ENCODE measurements at places on chromosomes 7 and 10.
A peak's percentile ranks its signal among the peaks of the same experiment; 100 is the strongest.

- DNase-seq = no peak
These were observed 223.8 kb downstream of the KIAA1217 start for GRCh38 chr10:24432478-24433416.

GRCh38 chr10:103828587-103829197 lies 26.7 kb downstream of the SH3PXD2A start:
- DNase-seq = no peak

DNA sequence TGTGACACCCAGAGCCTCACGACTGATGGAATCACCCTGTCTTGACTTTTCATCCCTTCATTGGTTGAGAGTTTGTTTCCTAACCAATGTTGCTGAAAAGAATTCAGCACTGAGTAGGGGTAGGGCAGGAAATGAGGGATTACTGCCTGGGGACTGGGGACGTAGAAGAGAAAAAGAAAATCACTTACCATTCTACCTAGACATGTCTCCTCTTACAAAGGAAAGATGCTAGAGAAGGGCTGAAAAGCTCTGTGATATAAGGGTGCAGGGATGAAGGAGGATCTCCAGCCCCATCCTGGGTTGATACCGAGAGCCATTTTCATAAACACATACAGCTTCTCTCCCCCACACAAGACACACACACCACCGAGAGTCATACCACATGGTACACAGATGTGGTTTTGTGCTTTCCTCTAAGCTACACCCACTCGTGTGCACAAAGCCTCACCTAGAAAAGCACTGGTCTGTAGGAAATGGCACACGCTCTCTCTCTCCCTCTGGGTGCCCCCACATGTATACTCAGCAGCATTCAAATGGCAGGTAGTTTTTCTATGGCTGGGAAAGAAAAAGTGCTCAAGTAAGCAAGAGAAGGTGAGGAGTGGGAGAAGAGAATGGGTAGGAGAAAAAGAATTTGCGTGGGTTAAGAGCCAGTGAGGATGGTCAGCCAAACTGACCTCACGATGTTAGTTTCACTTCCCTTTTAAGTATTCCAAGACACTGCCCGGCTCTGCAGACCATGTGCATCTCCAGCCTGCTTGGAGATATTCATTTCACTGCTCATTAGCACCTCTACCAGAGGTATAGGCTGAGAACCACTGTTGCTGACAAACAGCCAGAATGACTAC lies 85.8 kb downstream of the CALD1 start:
- no peak for DNase-seq

DNA sequence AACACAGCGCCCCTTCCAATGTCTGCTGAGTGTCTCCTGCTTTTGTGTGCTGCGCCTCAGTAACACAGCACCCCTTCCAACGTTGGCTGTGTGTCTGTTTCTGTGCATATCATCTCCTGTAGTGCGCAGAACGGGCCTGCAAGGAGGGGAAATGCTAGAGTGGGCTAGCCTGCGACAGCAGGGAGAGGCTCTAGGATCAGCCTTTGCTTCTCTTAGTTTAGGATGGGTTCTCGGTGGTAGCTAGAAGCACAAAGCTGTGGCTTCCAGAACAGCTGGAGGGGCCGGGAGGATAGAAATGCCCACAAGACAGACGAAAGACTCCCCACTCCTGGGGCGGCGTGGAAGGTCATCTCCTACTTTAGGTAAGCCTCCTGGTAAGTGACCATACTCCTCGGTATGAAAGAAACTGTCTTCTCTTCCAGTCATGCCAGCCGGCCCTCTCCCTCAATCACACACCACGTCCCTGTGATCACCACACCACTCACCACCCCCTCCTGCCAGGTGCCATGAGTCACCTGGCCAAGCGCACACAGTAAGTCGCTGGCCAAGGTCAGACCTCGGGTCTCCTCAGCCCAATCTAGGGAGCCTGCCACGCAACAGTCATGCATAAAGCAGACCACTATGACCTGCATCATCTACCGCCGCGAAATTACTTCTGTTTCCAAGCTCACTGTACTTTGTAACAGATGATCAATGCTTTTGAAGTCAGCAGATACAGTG lies 4.8 kb downstream of the PITRM1 start:
- DNase-seq = no peak

- DNase-seq = no peak
These were observed 20.1 kb downstream of the P4HA1 start for GRCh38 chr10:73076360-73077183.

DNA sequence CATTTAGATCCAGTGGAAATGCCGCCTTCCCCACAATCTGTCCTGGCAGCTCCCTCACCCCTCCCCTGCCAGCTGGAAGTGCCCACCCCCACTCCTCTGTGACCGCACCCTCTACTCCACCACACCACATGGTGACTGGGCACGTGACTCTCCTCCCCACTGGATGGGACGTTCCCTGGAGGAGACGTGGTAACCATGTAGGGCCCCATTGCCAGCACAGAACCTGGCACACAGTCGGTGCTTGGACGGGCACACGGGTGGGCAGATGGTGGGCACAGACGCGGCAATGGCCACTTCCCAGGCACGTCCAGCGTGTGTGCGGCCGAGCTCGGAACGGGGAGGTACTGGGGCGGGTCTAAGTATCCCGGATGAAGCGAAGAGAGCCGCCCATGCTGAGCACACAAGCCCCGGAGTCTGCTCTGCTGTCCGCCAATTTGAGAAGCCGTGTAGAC lies 245.6 kb downstream of the MAD1L1 start:
- no peak for DNase-seq

GRCh38 chr10:103157246-103157645 lies 35.8 kb downstream of the NT5C2 start:
- DNase-seq = no peak

DNA sequence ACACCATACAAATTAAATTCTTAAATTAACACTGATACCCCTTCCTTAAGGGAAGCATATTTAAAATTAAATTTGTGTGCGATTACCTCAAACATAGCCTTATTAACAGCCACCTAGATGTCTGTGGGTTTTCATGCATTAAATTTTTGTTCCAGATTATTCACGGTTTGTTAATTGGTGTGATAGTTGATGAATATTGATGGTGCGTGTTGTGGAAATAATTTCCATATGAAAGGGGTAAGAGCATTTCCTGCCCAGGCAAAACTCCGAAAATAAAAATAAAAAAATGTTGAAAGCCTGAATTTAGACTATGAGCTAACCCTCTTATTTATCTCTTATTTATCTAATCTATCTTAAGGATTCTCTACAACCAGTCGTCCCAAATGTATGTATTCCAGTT lies 679.3 kb upstream of the CELF2 start:
- DNase-seq = no peak

GRCh38 chr10:117226813-117227451 lies 14.0 kb upstream of the SLC18A2 start:
- DNase-seq = peak; percentile 68

- DNase-seq = no peak
These were observed 994.1 kb downstream of the TYW1 start for GRCh38 chr7:67990716-67991115.

GRCh38 chr7:42014625-42015618 lies 222.1 kb downstream of the GLI3 start:
- DNase-seq = peak; percentile 87

GRCh38 chr10:29861811-29862505 lies 197.4 kb downstream of the JCAD start:
- DNase-seq = no peak

- no peak for DNase-seq
These were observed 38.0 kb upstream of the ACSL5 start for GRCh38 chr10:112335868-112336265.

GRCh38 chr10:124995605-124996004 lies 53.7 kb downstream of the ZRANB1 start:
- DNase-seq = peak; percentile 6

DNA sequence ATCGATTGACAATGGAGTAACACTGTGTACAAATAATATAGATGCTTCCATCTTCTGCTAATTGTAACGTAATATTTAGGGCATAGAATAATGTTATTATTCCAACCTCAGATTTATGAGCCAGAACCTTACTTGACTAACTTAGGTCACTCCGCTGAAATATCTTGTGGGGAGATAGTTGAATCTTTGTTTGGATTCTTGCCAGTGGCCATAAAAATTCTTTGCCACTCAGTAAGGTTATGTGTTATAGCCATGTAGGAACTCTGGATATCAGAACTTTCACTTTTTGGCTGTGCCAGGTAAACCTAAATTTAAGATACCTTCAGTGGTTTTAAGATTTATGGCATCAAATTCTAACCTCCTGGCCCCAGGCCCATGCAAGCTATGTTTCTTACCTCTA lies 197.6 kb downstream of the WDR11 start:
- DNase-seq = no peak

DNA sequence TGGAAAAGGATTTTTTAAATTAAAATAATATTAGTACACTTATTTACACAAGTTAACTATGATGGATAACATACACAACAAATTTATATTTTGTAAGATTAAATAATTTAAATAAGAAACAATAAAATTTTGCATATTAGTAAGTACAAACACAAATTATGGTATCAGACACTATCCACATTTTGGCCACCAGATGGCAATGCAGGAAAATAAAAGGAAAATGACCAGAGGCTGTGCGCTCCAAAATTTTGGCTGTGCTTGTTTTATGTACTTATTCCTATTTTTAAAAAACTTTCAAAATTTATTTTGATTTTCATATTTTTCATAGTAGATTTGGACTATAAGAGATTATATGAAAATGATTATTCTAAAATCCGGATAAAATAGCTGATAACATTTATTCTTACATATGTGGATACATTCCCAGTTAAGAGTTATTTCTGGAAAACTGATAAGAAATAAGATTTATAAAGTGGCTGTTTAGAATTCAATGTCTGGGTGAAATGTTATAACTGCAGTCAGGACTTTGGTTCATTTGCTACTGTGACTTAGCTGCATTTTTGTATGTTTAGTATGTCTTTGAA lies 274.7 kb upstream of the HGF start:
- no peak for DNase-seq

DNA sequence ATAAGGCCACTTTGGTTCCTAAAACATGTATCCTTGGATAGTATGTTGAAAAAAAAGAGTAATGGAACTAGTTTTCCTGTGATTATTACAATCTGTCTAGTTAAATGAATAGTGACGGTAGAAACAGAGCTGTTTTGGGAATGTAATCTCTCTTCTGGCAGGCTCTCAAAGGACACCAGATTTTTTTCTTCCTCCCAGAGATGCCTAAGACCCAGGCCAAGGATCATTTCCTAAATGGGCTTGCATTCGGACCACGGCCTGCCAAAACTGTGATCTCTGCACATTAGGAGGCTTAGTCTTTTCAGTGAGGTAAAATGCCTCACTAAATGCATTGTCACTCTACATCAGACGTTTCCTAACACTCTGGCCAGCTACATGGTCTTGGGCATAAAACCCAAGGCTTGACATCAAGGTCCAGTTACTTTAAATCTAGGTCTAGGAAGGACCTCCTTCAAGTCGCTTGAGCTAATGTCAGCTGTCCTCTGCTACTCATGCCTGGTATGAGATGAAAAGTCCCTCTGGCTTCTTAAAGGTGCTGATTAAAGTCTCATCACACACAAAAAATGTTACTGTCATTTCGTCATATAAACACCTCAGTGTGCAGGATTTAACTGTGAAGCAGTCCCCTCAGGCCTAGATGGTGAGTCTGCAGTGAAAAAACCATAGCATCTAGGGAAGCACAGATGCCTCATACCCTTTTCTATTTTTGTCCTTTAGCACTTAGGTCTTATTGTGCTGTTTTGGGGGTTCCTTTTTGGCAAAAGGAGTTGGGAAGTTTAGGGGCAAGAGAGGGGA lies 47.7 kb downstream of the DLD start:
- no peak for DNase-seq

DNA sequence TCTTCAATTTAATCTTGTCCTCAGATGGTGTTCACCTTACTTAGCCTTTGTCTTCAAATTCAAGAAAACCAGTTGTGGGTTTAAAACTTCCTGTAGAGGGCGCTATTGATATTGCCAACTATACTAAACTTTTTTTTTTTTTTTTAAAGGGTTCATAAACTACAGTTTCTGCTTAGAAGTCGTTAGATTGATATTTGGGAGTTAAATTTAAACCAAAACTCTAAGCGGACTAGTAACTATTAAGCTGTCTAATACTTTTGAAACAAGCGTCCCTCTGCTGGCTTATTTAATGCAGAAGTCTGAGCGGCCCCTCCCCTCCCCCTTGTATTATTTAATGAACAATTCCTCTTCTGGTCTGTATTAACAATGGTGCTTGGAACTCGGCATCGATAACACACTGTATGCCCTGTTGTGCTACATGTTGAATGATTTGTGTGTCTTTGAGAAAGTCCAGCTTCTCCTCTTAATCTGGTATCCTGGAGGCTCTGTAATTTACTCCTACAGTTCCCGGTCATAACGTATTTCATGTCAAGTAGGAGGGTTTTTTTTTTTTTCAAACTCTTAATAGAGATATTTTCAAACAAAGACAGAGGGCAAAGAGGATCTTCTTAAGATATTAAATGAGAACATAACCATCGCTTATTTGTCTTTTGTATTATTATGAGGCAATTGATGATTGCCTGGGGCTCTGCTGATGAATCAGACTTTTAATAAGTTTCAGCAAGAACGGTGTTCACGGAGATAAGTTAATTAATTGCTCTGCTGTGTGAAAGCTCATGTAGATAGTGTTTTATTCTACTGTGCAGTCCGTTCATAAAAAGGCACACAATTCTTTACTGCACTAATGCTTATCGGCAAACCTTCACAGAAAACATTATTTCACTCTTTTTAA lies 22.6 kb upstream of the CREB5 start:
- DNase-seq = no peak

DNA sequence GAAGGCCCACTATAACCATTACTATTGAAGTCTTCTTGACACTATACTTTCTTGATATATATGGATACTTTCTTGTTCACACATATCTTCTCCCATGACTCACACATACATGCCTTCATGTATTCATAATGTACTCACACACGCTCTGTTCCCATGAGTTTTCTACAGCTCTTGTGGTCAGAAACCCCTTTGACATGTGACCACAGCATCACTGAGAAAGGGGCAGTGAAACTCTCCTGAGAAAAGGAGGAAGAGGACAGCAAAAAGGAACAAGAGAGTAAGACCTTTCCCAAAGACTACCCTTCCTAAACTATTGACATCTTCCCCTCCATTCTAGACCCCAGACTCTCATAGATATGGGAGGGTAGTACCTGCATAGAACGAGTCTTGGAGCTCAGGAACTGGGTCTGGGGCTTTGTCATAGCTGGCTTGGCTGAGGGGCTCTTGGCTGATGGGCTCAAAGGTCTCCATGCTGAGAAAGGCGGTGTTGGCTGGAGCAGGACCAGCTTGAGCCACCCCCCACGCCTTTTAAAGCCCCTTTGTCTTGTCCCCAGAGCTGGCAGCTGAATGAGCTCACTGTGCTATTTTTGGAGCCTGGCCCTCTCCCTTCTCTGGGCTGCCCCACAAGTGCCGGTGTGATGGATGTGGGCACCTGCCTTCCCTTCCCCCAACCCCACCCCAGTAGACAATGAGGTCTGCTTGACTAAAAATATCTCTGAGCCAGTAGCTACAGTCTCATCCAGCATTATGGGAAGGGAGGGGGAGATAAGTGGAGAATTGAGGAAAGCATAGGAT lies 5.1 kb downstream of the SYNPO2L start:
- DNase-seq = no peak

Measured in WTC11 (cell line).